ENCODE measurements at places on chromosomes 11 and 22.
A peak's percentile ranks its signal among the peaks of the same experiment; 100 is the strongest.

- DNase-seq, result no peak
These were observed 2.7 kb upstream of the RGL4 start for GRCh38 chr22:23688121-23688520.

- DNase-seq, result no peak
These were observed 42.6 kb upstream of the P4HA3 start for GRCh38 chr11:74354036-74354435.

DNA sequence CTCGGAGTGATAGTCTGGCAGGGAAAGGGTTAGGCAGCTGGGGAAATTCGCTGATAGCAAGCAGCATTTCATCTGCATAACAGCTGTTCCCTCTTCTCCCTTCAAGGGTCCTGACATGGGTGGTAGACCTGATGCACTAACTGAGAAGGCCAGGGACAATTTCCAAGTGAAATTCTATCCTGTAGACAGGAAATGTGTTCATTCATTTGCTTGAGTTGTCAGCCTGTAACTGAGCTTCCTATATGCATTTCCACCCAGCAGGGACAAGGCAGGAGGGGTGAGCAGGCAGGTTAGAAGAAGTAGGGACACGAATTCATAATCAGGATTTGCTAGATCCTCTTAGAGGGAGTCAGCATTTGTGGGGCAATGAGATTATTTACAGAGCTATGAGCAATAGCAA is 154.3 kb upstream of the NCAM1 start:
- no peak for DNase-seq

DNA sequence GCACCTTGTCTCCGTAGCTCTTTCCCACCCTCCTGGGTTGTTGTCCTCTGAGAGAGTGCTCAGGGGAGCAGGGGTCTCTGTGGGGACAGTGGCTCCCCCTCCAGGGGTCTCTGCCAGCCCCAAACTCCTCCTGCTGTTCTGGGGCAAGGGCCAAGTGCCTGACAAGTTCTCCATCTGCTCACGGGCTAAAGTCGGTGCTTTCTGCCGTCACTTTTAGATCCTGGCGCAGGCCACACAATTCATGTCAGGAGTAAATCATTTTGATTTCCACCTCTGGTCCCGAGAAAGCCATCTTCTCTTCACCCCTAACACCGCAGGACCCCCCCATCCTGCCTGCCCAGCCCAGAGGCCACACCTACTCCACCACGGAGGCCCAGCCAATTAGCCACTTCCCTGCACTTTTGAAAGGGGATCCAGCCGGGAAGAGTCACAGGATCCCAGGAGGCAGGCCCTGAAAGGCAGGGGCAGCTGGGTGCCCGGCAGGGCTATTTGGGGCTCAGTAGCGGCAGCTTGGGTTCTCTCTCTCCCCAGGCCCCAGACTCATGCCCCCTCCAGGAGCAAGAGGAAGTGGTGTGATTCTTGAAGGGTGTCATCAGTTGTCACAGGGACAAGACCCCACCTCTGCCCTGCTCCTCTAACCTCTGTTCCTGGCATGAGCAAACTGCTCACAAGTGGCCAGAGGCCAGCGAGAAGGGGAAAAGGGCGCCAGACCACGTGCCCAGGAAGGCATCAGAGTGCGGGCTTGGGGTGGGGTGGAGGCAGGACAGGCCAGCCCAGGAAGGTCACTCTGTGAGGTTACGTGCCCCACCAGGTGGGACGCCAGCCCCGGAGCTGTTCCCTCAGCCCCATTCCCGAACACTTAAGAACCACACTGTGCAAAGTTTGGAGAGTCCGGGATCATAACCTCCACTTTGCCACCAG is 1.3 kb downstream of the MACROD1 start:
- DNase-seq, result peak; percentile 35

DNA sequence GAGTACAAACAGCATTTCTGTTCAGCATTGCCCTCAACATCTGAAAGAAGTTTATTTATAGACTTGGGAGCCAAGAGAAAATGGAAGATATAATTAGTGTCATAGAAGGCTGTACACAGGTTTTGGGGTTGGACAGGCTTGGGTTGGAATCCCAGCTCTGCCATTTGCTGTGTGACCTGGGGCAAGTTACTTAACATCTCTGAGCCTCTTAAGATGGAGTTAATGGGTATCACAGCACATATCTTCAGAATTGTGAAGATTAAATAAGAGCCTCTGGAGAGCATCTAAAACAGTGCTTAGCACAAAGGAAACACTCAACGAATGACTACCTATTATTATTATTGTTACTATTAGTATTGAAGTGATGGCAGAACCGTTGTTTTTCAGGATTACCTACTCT is 12.1 kb downstream of the CACNG2 start:
- no peak for DNase-seq

DNA sequence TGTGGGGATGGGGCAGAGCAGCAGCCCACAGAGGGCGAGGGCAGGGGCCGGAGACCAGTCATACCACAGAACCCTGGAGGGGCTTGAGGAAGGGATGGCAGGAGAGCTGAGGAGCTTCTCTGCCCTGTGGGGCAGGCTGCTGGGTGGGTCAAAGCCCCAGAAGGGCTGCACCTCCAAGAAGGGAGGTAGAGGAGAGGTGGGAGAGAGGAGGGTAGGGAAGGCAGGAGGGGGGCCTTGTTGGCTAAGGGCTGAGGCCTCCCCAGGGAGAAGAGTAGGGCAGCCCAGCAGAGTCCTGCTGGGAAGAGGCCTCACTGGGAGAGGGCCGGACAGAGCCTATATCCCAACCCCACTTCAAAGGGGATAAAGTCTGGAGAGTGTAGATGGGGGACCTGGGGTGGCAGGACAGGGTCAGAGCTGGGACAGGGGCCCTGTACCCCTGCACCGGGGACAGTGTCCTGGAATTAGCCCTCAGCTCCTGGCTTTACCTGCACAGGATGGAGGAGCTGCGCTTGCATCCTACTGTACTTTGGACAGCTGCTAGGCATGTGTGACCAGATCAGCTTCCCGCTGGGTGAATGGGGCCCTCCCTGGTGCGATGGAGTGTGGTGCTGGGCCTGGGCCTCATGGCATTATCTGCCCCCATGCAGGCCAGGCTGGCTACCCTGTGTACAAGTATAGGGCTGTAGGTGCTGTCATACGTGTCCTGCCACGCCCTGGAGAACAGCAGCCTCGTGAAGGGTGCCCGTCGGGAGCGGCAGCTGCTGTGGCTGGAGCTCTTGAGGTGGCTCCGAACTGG is 7.3 kb downstream of the DGCR6L start:
- no peak for DNase-seq

GRCh38 chr11:33553486-33553885 is 147.1 kb downstream of the C11orf91 start:
- no peak for DNase-seq

DNA sequence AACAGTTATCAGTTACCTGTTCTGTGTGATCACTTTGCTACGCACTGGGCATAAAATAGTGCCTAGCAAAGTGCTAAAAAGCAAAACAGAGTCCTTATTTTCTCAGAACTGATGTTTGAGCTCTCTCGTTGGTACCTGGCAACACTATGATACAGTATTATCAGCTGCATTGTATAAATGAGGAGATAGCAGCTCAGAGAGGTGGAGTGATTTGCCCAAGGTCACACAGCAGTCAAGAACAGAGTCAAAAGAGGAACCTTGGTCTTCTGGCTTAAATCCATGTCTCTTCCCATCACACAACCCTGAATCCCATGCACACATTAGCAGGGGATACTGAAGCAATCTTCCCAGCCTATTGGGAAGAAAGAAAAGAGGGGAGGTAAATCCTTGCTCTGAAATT is 580.5 kb downstream of the SOX6 start:
- DNase-seq, result no peak

- peak; percentile 76 for DNase-seq
These were observed 95.7 kb downstream of the TEAD1 start for GRCh38 chr11:12769834-12770345.

DNA sequence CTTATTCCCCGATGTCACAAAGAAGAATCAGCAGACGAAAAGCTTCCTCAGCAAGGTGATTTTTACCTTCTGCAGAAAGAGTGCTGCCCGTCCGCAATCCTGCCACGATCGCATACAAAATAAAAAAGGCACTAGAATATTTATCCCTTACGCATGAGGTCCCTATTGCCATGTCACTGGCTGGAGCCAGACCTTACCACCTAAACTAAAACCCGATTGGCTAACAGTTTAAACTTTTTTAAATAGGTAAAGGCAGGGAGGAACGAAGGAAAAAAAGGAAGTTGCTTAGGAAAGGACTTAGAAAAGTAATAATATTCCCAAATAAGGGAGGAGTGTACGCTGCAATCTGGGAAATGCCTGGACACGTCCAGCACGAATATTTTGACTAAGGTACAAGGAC is 21.2 kb upstream of the ALDH3B2 start:
- no peak for DNase-seq

DNA sequence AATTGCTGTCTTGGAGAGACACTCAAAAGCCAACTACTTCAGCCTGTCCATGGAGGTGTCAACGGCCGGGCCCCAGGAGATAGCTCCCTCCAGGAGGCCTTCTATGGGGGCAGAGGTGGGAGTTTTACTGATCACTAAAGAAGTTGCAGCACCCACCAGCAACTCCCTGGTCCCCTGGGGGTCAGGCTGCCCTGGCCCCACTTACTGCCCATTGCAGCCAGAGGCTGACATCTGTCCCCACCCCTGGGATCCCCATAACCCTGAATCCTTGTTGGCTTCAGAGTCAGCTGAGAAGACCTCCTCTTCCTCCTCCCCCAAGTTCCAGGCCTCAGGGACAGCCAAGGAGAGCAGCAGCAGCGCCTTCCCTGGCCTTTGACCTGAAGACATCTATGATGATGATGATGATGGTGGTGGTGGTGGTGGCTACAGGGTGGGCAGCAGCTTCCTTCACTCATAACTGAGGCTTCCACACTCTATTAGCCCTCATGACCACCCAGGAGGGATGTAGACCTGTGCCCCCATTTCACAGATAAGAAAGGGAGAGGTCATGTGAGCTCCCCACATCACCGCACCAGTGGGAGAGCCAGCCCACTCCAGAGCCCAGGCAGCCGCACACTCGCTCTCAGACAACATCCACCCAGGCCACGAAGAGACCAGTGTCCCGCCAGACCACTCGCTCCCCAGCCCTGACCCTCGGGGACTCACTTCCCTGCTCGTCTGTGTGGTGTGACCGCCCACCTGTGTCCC is 43.8 kb upstream of the FGF3 start:
- no peak for DNase-seq
